ENCODE measurements at places on chromosomes 3 and 15. TPM values are rescaled to one million over a fixed set of nuclear protein-coding genes. Genes with fewer than 3 reads are reported as not detected.

GPR171 gene
- not detected for total RNA-seq

EBLN2 gene
- 1.3 TPM for total RNA-seq

SLC2A2 gene
- total RNA-seq, result not detected

STRIT1 gene
- not detected for total RNA-seq

PROS1 gene
- total RNA-seq, result 157 TPM

FANCD2OS gene
- total RNA-seq, result not detected

CHRD gene
- total RNA-seq, result 1.5 TPM

AGTR1 gene
- 15.6 TPM for total RNA-seq

HYKK gene
- 2.0 TPM for total RNA-seq

ACAN gene
- total RNA-seq, result 0.17 TPM

CIB1 gene
- 26.6 TPM for total RNA-seq

SCAANT1 gene
- total RNA-seq, result not detected

GATM gene
- total RNA-seq, result 0.17 TPM

CCR9 gene
- not detected for total RNA-seq

TMEM40 gene
- total RNA-seq, result not detected

KLHL6 gene
- not detected for total RNA-seq

UBAP1L gene
- 0.34 TPM for total RNA-seq

AKAP13 gene
- 32.7 TPM for total RNA-seq

VIPR1 gene
- total RNA-seq, result 0.09 TPM

ISL2 gene
- 0.12 TPM for total RNA-seq

SNTN gene
- total RNA-seq, result not detected

BHLHE40 gene
- 14.7 TPM for total RNA-seq

MESP2 gene
- 0.23 TPM for total RNA-seq

ENTPD3 gene
- total RNA-seq, result not detected

TNFSF10 gene
- total RNA-seq, result not detected

FES gene
- 26.6 TPM for total RNA-seq

CILP gene
- 2.8 TPM for total RNA-seq

ASB14 gene
- not detected for total RNA-seq

THSD4 gene
- 21.6 TPM for total RNA-seq

ASB7 gene
- 6.6 TPM for total RNA-seq

CHRNA3 gene
- total RNA-seq, result not detected

RARB gene
- total RNA-seq, result 3.4 TPM

SNX33 gene
- total RNA-seq, result 26.6 TPM

SLC22A14 gene
- total RNA-seq, result not detected

CHRNA7 gene
- not detected for total RNA-seq

FSIP1 gene
- not detected for total RNA-seq

LMAN1L gene
- total RNA-seq, result not detected

PPP4R2 gene
- 27.3 TPM for total RNA-seq

BCHE gene
- 54.6 TPM for total RNA-seq

TRIM71 gene
- 1.5 TPM for total RNA-seq

LRTM1 gene
- not detected for total RNA-seq

NISCH gene
- total RNA-seq, result 43.8 TPM

CCDC39 gene
- total RNA-seq, result 0.23 TPM

CPN2 gene
- total RNA-seq, result not detected

GOLGA6L7 gene
- total RNA-seq, result not detected

SLC12A1 gene
- not detected for total RNA-seq

ADAMTS9 gene
- 5.9 TPM for total RNA-seq

ECE2 gene
- total RNA-seq, result not detected

CPLX3 gene
- not detected for total RNA-seq

CNTN4 gene
- total RNA-seq, result not detected

CCDC50 gene
- total RNA-seq, result 86.2 TPM

PCLAF gene
- 3.5 TPM for total RNA-seq

A4GNT gene
- not detected for total RNA-seq

CSTA gene
- total RNA-seq, result 6.2 TPM

OR4F15 gene
- not detected for total RNA-seq

UNC13C gene
- total RNA-seq, result not detected

DUOXA2 gene
- total RNA-seq, result not detected

PLSCR2 gene
- not detected for total RNA-seq

RARRES1 gene
- total RNA-seq, result 12.7 TPM

APOD gene
- total RNA-seq, result 33.1 TPM

Measured in pericardium fibroblast (primary cell).